ENCODE measurements at places on chromosomes 5 and 9. TPM values are rescaled to one million over a fixed set of nuclear protein-coding genes. Genes with fewer than 3 reads are reported as not detected.

- no peak for DNase-seq
- H3K27me3 ChIP-seq = peaks cover 5% of the 10 kb centered on the region
- peaks cover 4% of the 10 kb centered on the region for H3K4me1 ChIP-seq
- H3K36me3 ChIP-seq = no peaks in the 10 kb centered on the region
- H3K4me3 ChIP-seq = no peak overlapping the region
- H3K27ac ChIP-seq = no peak overlapping the region
Observed at GRCh38 chr9:92774274-92774673, 9.6 kb upstream of the BICD2 start.

DNA sequence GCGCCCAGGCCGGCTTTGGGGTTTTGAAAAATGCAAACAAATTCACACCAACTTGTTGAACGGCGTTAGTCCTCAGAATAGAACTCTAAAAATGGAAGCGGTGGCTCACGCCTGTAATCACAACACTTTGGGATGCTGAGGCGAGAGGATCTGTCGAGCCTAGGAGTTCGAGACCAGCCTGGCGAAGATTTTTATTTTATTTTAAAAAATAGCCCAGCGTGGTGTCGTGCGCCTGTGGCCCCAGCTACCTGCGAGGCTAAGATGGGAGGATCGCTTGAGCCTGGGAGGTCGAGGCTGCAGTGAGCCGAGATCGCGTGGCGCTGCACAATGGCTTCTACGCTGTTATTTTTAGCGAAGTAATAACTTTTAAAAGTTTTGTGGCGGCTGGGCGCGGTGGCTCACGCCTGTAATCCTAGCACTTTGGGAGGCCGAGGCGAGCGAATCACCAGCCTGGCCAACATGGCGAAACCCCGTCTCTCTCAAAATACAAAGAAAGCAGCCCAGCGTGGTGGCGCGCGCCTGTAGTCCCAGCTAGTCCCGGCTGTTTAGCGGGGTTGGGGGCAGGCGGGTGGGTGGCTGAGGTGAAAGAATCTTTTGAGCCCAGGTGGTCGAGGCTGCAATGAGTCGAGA is 694 bp upstream of the PLIN2 start:
- H3K27me3 ChIP-seq = no peaks in the 10 kb centered on the region
- H3K36me3 ChIP-seq = no peaks in the 10 kb centered on the region
- H3K4me1 ChIP-seq = no peaks in the 10 kb centered on the region
- peak; percentile 50 for DNase-seq
- H3K4me3 ChIP-seq = peak overlapping the region; percentile 76

DNA sequence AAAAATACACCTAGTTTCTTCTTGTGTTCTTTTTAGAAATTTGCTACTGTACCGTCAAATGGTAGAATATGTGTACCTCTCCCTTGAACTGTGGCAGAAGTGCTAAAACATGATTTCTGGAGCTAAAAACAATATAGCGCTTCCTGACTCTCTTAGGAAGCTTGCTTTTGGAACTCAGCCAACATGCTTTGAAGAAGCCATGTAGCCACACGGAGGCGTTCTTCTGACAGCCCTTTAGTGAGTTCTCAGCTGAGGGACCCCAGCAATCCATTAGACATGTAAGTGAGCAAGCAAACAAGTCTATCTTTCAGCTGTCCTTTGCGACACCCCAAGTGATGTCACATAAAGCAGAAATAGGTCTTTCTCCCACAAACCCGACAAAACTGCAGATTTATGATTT is 917.0 kb downstream of the CDH9 start:
- no peak overlapping the region for H3K27ac ChIP-seq
- no peak for DNase-seq
- no peaks in the 10 kb centered on the region for H3K36me3 ChIP-seq
- H3K4me3 ChIP-seq = no peak overlapping the region
- no peaks in the 10 kb centered on the region for H3K4me1 ChIP-seq

GRCh38 chr9:137663584-137663983 is 44.8 kb downstream of the EHMT1 start:
- H3K4me1 ChIP-seq = no peaks in the 10 kb centered on the region
- H3K36me3 ChIP-seq = no peaks in the 10 kb centered on the region
- no peak overlapping the region for H3K4me3 ChIP-seq
- no peak for DNase-seq

DNA sequence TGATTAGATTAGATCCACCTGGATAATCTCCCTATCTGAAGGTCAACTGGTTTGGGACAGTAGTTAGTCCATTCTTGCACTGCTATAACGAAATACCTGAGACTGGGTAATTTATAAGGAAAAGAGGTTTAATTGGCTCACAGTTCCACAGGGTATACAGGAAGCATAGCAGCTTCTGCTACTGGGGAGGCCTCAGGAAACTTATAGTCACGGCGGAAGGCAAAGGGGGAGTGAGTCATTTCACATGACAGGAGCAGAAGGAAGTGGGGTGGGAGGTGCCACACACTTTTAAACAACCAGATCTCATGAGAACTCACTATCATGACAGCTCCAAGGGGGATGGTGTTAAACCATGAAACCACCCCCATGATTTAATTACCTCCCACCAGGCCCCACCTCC is 9.9 kb downstream of the C9orf40 start:
- H3K27ac ChIP-seq = no peak overlapping the region
- no peaks in the 10 kb centered on the region for H3K36me3 ChIP-seq
- H3K4me1 ChIP-seq = no peaks in the 10 kb centered on the region

GRCh38 chr9:7377489-7377888 is 422.1 kb downstream of the DMAC1 start:
- H3K4me3 ChIP-seq = no peak overlapping the region
- no peak for DNase-seq
- no peaks in the 10 kb centered on the region for H3K36me3 ChIP-seq
- H3K27me3 ChIP-seq = no peaks in the 10 kb centered on the region
- no peaks in the 10 kb centered on the region for H3K4me1 ChIP-seq

GRCh38 chr9:97307500-97308163 is at the start of gene CCDC180:
CCDC180 (plus strand) TSS chr9:97307659; CDS start chr9:97308064, 405 bp downstream.
- DNase-seq = no peak
- H3K36me3 ChIP-seq = no peaks in the 10 kb centered on the region
- H3K4me1 ChIP-seq = no peaks in the 10 kb centered on the region
- H3K27me3 ChIP-seq = no peaks in the 10 kb centered on the region
- H3K27ac ChIP-seq = no peak within 1 kb of the TSS

GRM6 gene
- not detected for total RNA-seq

Data from colonic mucosa (tissue), 4 donors.